ENCODE measurements at places on chromosomes 6 and 20.

GRCh38 chr20:41201760-41202159, 64.4 kb downstream of the PLCG1 start:
- peaks cover 15% of the 10 kb centered on the region for H3K36me3 ChIP-seq
- no peaks in the 10 kb centered on the region for H3K4me1 ChIP-seq
- no peak overlapping the region for H3K27ac ChIP-seq
- H3K27me3 ChIP-seq: no peaks in the 10 kb centered on the region
- no peak overlapping the region for H3K4me3 ChIP-seq
- DNase-seq: no peak

DNA sequence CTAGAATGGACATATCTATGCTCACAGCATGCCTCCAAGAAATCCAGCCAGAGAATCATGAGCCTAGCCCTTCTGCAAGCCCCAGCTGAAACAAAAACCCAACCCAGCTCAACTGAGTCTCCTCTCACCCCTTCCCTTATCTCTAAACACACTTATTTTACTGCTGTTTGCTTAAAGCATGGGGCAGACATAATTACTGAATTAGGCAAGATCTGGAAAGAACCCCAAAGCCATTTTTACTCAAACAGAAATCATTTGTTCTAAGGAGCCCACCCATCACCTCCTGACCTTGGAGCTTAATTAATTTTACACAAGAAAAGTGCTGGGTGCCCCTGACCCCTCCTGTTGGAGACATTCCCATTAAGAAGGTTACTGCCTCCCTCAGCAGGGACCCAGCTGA, 291.6 kb downstream of the MAFB start:
- no peak for DNase-seq
- H3K27ac ChIP-seq: no peak overlapping the region
- no peaks in the 10 kb centered on the region for H3K36me3 ChIP-seq
- no peaks in the 10 kb centered on the region for H3K4me1 ChIP-seq

DNA sequence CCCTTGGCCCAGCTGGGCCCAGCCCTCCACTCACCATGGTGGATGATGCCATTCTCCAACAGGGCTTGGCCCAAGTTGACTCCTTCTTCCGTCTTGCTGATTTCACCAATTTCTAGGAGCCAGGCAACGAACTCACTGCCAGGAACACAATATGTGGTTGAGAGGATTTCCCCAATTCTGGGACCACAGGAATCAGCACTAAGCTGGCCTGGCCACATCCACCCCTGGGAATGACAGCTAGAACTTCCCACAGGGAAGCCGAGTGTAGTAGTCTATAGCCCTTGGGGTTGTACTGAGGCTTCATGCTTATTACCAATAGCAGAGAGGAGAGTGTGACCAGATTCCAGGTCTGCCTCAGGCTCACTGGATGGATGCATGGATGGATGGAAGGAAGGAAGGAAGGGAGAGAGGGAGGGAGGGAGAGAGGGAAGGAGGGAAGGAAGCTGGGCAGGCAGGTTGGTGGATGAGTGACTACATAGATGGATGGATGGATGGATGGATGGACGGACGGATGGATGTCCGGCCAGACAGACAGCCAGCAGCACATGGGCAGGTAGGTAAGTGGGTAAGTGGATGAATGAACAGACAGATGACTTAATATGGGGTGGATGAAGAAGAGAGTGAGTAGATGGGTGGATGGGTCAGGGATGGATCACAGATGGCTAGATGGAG, 146.5 kb downstream of the PREX1 start:
- H3K27me3 ChIP-seq: no peaks in the 10 kb centered on the region
- no peak overlapping the region for H3K4me3 ChIP-seq
- H3K36me3 ChIP-seq: no peaks in the 10 kb centered on the region
- peaks cover 22% of the 10 kb centered on the region for H3K4me1 ChIP-seq
- H3K27ac ChIP-seq: no peak overlapping the region
- no peak for DNase-seq

- no peaks in the 10 kb centered on the region for H3K36me3 ChIP-seq
- no peak overlapping the region for H3K4me3 ChIP-seq
- no peak for DNase-seq
- peaks cover 12% of the 10 kb centered on the region for H3K27me3 ChIP-seq
- H3K4me1 ChIP-seq: no peaks in the 10 kb centered on the region
These were observed 68.0 kb downstream of the OLIG3 start for GRCh38 chr6:137426007-137426689.

DNA sequence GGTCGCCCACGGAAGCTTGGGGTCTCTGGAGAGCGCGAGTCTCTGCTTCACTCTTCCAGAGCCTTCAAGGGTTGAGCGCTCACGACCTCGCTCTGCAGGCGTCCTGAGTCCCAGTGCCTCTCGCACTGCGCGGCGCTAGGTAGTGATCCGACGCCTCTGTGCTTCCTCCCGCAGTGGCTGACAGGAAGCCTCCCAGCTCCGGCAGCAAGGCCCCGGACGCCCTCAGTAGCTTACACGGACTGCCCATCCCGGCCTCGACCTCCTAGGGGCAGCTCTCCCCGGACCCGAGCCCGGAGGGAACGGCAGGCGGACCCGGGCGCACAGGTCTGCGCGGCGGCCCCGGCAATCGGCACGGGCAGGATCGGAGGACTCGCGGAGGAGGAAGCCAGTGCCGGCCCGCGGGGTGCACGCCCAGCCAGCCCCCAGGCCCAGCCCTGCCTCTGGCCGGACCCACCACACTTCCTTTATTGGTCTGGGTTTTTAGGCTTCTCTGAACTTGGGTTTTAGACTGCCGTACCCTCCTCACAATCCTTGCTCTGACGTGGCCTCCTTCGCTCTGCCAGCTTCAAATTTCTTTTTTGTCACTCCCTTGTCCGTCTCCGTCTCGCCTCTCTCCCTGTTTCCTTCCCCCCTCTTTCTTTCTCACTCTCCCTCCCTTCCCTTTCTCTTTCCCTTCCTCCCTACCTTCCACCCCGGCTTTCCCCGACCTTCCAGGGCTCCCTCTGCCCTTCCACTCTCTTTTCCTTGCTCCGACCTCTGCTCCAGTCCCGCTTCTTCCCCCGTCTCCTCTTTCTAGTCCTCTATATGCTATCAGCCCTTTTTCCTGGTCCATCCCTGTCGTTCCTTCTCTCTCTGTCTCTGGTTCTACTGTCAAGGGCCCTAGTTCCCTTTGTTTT, 9.1 kb downstream of the PAX1 start:
- no peaks in the 10 kb centered on the region for H3K4me1 ChIP-seq
- H3K36me3 ChIP-seq: no peaks in the 10 kb centered on the region
- no peak overlapping the region for H3K27ac ChIP-seq
- no peak for DNase-seq
- no peak overlapping the region for H3K4me3 ChIP-seq

DNA sequence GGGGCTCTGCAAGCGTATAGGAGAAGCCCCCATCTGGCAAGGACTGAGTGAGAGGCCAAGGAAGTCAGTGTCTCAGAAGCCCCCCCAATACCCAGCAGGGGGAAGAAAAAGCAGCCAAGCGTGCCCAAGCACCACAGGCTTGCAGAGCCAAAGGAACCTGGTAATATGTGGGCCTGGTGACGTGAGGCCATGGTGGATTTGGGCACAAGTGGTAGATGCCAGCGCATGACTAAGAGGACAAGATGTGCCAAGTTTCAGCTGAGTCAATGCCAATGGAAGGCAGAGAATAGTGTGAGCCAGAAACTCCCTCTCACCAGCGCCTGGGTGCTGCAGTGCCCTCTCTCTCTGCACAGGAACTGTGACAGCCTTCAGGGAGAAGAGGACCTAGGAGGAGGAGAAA, 110.0 kb downstream of the QRSL1 start:
- H3K4me3 ChIP-seq: no peak overlapping the region
- H3K4me1 ChIP-seq: no peaks in the 10 kb centered on the region
- DNase-seq: peak; percentile 29
- H3K27ac ChIP-seq: no peak overlapping the region
- no peaks in the 10 kb centered on the region for H3K36me3 ChIP-seq
- no peaks in the 10 kb centered on the region for H3K27me3 ChIP-seq

- peak overlapping the region; percentile 41 for H3K4me3 ChIP-seq
These were observed 2.9 kb downstream of the EEF1A2 start for GRCh38 chr20:63495741-63496595.

DNA sequence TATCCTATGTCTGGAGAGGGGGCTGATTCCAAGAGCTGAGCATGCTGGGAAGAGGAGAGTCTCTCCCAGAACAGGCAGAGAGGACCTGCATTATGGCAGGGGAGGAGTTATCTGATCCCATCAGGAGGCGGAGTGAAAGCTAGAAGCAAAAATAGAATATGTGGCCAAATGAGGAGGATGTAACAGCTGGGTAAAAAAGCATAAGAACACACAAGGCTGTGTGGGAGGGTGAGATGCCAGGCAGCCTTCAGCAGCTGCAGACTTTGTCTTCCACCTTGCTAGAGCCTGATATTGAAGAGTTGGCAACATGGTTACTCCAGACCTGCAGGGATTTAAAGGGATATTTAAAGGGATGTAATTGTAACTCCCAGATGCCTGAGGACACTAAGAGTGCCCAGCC, 167.1 kb downstream of the PTPRT start:
- H3K4me1 ChIP-seq: no peaks in the 10 kb centered on the region
- DNase-seq: no peak
- H3K4me3 ChIP-seq: no peak overlapping the region
- no peaks in the 10 kb centered on the region for H3K27me3 ChIP-seq

GRCh38 chr6:20873425-20874190, 339.4 kb downstream of the CDKAL1 start:
- peaks cover 30% of the 10 kb centered on the region for H3K4me1 ChIP-seq
- peak; percentile 5 for DNase-seq
- H3K4me3 ChIP-seq: no peak overlapping the region
- no peak overlapping the region for H3K27ac ChIP-seq

- H3K4me1 ChIP-seq: no peaks in the 10 kb centered on the region
- peak overlapping the region; percentile 51 for H3K4me3 ChIP-seq
- DNase-seq: no peak
- peaks cover 37% of the 10 kb centered on the region for H3K27me3 ChIP-seq
- no peak overlapping the region for H3K27ac ChIP-seq
These were observed 12.4 kb upstream of the NPBWR2 start for GRCh38 chr20:64119681-64120341.

DNA sequence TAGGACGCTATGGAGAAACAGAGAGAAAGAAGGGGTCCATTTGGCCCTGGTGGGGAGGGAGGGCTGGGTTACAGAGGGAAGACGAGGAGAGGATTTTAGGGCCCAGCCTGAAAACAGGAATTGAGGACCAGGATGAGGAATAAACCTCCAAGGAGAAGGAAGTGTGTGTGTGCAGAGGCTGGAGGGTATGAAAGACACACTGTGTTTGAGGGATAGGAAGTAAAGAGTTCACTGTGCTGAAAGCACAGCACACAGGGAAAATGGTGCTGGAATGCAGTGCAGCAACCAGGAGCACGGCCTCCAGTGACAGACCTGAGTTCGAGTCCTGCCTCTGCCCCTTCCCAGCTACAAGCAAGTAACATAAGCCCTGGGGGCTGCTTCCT, 7.8 kb downstream of the MBOAT1 start:
- no peak overlapping the region for H3K27ac ChIP-seq
- no peaks in the 10 kb centered on the region for H3K27me3 ChIP-seq
- H3K4me3 ChIP-seq: no peak overlapping the region
- DNase-seq: no peak
- H3K4me1 ChIP-seq: peaks cover 14% of the 10 kb centered on the region
- H3K36me3 ChIP-seq: no peaks in the 10 kb centered on the region

DNA sequence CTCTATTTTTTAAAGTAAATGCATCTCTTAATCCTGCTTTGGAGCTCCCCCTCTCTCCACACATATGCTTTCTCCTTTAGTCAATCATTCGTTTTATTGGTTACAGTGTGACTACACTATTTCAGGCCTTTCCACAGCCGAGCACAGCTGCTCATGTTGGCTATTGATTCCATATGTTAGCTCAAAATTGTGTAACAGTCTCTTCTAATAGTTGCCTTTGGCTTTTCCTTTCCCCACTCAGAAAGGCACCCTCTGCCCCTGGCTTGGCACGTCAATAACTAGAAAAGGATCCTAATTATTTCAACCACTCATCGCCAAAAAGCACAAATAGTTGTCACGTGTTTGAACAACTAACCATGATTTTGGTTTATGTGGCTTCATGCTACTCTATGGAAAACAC, 410.3 kb upstream of the SLC35B3 start:
- no peak overlapping the region for H3K4me3 ChIP-seq
- no peaks in the 10 kb centered on the region for H3K36me3 ChIP-seq
- no peaks in the 10 kb centered on the region for H3K4me1 ChIP-seq
- H3K27me3 ChIP-seq: no peaks in the 10 kb centered on the region
- DNase-seq: no peak
- H3K27ac ChIP-seq: no peak overlapping the region

- H3K27me3 ChIP-seq: no peaks in the 10 kb centered on the region
- H3K27ac ChIP-seq: no peak overlapping the region
- DNase-seq: no peak
- no peaks in the 10 kb centered on the region for H3K36me3 ChIP-seq
These were observed 118.7 kb downstream of the ATG5 start for GRCh38 chr6:106206905-106207304.

- H3K27ac ChIP-seq: no peak overlapping the region
- H3K27me3 ChIP-seq: peaks cover 18% of the 10 kb centered on the region
- no peaks in the 10 kb centered on the region for H3K4me1 ChIP-seq
These were observed 71.8 kb upstream of the FOXP4 start for GRCh38 chr6:41474213-41474933.

- H3K36me3 ChIP-seq: no peaks in the 10 kb centered on the region
- H3K27ac ChIP-seq: no peak within 1 kb of the TSS
- DNase-seq: peak; percentile 61
- H3K4me1 ChIP-seq: no peaks in the 10 kb centered on the region
These were observed at the start of gene MRAP2 for GRCh38 chr6:84033523-84034451. Gene MRAP2, plus strand, starts transcription at chr6:84033772. Its CDS starts 21,547 bp downstream, at chr6:84055319.

- no peak overlapping the region for H3K27ac ChIP-seq
- peaks cover 12% of the 10 kb centered on the region for H3K4me1 ChIP-seq
- no peaks in the 10 kb centered on the region for H3K36me3 ChIP-seq
- no peaks in the 10 kb centered on the region for H3K27me3 ChIP-seq
- no peak overlapping the region for H3K4me3 ChIP-seq
- DNase-seq: no peak
These were observed 205.3 kb upstream of the ASCC3 start for GRCh38 chr6:101086473-101086872.

DNA sequence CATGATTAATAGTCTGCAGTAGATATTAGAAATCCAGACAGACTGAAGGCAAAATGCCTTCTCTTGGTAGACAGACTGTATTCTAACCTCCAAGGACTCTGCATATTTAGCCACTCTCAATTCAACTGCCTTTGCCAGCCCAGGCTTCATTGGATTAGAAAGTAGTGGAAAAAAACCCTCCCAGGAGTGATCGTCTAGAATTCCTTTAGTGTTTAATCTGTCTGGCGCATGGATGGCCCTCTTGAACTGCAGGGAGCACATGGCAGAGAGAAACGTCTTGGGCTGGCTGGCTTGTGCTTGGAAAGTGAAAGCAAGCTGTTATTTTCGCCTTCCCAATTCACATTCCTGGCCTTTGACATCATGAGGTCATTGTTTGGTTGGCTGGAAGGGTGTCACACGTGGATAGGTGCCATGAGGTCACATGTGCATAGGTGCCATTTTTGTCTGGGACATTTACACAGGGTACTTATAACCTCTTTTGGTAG, 30.9 kb upstream of the NEDD9 start:
- no peaks in the 10 kb centered on the region for H3K36me3 ChIP-seq
- H3K4me3 ChIP-seq: peak overlapping the region; percentile 35
- peak; percentile 81 for DNase-seq
- H3K27ac ChIP-seq: peak overlapping the region; percentile 38
- peaks cover 14% of the 10 kb centered on the region for H3K4me1 ChIP-seq
